ENCODE measurements at places on chromosomes 5 and 9. TPM values are rescaled to one million over a fixed set of nuclear protein-coding genes. Genes with fewer than 3 reads are reported as not detected.

DNA sequence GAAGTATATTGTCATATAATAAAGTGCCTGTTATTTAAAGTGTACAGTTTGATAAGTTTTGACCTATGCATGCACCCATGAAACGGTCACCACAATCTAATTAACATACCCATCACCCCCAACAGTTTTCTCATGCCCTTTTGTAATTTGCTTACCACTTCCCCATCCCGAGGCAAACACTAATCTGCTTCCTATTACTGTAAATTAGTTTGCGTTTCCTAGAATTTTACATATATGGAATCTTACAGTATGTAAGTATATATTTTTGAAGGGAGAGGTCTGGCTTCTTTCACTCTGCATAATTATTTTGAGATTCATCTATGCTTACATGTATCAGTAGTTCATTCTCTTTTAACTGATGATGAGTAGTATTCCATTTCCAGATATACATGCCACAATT lies 56.5 kb downstream of the AMBP start:
- DNase-seq = no peak

GRCh38 chr5:154444556-154445421 lies 1.0 kb upstream of the SAP30L start:
- peak; percentile 42 for DNase-seq

DNA sequence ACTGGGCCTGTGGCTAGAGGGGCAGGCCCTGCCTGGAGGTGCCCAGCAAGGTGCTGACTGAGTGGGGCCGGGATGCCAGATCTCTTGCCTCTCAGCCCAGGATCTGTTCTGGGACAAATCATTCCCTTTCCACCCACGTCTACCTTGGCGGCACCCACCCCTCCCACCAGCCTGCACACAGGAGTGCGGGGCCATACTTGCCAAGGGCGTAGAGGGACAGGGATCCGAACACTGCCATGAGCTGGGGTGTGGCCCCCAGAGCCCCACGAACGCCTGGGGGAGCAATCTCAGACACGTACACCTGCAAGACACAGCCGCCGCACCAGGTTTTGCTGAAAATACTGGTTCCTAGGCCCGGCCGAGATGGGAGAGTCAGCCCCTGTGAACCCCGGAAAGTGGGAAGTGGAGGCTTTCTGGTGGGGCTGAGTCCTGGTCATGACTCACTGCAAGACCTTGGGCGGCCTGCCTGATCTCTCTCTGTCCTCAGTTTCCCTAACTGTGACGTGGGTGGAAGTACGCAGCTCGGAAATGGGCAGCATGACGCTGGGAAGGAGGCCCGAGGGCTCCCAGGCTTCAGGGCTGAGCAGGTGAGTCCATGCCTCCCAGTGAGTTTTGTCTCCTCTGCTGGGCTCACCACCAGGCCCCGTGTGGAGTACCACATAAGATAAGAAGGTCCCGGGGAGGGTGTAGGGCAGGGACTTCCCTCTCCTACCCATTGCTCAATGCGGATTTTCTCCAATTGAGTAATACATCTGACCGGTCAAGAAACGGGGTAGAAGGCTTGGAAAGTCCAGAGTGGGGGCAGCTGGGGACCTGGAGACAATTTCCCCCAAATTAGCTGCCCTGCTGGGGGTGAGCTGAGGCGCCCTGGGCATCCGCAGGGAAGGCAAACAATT lies 2.6 kb downstream of the SLC2A6 start:
- DNase-seq = no peak

GRCh38 chr9:101148344-101148743 lies 119.8 kb downstream of the PLPPR1 start:
- DNase-seq = no peak

LCN9 gene
- total RNA-seq = not detected

POMT1 gene
- 44.2 TPM for total RNA-seq

CDKN2B-AS1 gene
- total RNA-seq = 1.2 TPM

DNA sequence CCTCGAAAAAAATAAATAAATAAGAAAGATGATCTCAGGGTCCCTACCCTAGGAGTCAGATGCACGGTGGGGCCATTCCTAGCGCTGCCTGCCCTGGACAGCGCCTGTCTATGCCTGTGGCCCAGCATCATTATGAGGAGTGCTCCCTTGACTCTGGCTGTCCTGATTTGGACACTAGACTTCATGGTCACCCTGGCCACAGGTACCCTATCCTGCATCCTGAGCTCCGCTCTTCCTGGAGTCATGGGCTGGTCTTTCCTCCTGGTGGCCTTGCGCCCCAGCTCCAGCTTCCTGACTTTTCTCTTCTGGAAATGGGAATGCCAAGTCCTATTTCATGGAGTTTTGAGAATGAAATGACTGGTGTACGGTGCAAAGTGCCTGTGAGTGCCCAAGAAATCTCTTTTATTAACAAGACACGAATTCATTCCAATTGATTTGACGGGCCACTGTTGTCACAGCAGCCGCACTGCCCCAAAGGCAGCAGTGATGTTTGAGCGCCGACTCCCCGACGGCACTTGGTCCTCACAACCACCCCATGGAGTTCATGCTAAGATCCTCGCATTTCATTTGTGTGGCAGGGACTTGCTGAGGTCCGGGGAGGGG lies 564 bp upstream of the AIF1L start:
- DNase-seq = no peak
